ENCODE measurements at places on chromosomes 5 and 9.
A peak's percentile ranks its signal among the peaks of the same experiment; 100 is the strongest.

DNA sequence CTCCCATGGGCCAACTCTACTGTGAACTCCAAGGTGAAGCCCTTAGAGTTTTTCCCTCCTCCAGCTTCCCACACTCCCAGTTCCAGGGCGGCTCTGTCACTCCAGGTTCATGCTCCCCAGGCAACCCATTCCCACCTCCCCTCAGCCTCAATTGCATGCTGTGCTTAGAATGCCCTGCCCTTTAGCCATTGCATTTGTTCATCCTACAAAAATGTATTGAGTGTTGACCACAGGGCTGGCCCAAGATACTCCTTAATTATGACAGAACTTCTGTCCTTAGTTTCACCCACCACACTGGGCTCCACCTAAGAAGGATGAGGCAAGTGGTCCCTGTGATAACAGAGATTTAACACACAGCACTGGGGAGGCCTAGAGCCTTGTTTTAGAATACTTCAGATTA, 236.1 kb downstream of the ADAMTSL1 start:
- peaks cover 7% of the 10 kb centered on the region for H3K4me1 ChIP-seq
- no peak overlapping the region for H3K4me3 ChIP-seq
- peaks cover 5% of the 10 kb centered on the region for H3K36me3 ChIP-seq
- H3K27me3 ChIP-seq: no peaks in the 10 kb centered on the region
- no peak overlapping the region for H3K27ac ChIP-seq
- no peak for DNase-seq

DNA sequence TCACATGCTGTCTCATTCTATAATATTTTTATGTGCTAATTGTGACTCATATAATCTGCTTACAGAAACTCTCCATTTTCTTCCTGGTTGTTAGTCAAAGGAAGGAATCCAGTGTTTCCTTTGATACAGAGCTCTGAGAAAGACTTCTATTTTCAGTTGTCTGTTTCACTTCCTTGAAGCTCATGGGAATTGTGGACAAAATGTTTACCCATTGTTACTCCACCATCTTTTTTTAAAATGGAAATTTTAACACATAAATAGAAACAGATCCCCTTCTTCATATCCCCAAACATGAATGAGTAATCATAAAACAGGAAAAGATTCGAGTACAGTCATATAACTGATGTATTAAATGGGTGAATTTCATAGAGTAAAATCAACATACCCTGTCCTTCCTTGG, 42.0 kb upstream of the KCNN2 start:
- no peak for DNase-seq
- no peaks in the 10 kb centered on the region for H3K36me3 ChIP-seq

DNA sequence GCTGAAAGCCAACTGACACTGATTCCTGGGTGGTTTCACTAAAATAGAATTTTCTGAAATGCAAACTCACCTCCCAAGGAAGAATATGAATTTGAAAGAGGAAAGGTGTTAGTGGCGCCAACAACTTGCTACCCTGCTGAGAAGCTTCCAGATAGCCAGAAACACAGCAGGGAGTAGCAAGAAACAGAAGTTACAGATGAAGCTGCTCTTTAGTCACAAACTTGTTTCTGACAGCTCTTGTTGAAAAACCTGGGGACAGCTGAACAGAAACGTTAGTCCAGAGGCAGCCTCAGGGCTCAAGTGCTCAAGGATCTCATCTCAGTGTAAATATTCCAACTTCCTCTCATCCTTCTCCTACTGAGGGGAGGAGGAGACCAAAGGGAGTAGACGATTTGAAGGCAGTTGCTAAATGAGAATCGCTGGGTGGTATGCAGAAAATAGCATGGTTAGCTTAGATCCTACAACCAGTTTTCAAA, 184.1 kb downstream of the PDE4D start:
- H3K4me1 ChIP-seq: no peaks in the 10 kb centered on the region
- H3K27ac ChIP-seq: peak overlapping the region; percentile 78
- no peak overlapping the region for H3K4me3 ChIP-seq
- no peak for DNase-seq

DNA sequence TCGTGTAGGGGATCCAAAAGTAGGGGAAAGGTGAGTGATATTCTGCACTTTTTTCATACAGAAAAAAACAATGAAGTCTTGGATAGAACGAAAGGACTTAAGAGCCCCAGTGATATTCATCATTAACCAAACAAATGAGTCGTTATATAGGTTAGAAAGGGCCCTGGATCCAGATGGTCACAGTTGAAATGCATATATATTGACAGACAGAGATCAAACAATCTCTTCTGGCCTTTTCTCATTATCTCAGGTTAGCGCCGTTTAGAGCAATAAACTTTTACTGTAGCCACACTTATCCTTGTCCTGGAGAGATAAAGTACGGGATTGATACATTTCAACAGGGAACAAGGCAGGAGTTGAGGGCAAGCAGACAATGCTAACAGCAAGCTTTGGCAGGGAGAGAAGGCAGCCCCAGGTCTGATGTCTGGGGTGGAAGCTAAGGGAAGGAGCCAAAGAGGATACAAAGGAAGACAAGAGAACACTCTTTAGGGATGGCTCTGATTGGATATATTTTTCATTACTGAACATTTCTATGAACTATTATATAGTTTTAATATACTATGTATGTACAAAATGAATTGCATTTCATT, 77.0 kb downstream of the LIFR start:
- H3K4me1 ChIP-seq: no peaks in the 10 kb centered on the region
- H3K4me3 ChIP-seq: no peak overlapping the region
- no peaks in the 10 kb centered on the region for H3K27me3 ChIP-seq
- no peak for DNase-seq

DNA sequence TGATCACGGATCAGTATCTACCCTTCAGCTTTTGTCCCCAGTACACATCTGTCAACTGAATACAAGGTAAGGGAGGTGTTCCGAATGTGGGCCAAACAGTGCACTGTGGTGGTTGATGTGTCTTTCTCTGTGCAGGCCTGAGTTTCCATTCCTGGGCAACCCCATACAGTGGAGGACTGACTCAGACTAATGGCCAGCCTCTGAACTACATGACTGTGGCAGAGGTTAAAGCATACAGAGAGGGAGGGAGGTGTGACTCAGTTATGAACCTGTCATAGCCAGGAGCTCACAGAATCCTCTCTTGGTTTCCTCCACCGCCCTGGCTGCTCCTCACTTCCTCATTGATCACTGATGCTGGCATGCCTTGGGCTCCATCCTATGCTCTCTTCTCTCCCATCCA, 136.4 kb upstream of the TAS2R1 start:
- no peaks in the 10 kb centered on the region for H3K27me3 ChIP-seq
- H3K4me3 ChIP-seq: no peak overlapping the region
- H3K36me3 ChIP-seq: no peaks in the 10 kb centered on the region
- no peak for DNase-seq
- no peaks in the 10 kb centered on the region for H3K4me1 ChIP-seq
